ENCODE measurements at places on chromosomes 2 and 18.

DNA sequence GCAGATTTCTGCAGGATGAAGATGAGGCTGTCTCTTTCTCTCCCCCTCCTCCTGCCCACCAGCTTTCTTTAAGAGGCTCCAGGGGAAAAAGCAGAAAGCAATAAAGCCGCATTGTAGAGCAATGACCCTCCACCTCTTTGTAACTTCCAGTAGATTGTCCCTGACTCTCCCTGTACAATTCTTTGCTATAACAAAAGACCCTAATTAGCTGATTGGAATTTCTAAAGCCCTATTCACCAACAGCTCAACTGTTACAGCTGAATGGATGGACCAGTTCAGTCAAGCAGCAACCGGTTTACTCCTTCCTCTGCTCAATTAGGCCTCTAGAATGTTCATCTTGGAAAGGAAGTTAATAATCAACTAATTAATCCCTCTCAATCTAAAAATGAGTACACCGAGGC is 301.0 kb downstream of the STK39 start:
- DNase-seq = no peak

DNA sequence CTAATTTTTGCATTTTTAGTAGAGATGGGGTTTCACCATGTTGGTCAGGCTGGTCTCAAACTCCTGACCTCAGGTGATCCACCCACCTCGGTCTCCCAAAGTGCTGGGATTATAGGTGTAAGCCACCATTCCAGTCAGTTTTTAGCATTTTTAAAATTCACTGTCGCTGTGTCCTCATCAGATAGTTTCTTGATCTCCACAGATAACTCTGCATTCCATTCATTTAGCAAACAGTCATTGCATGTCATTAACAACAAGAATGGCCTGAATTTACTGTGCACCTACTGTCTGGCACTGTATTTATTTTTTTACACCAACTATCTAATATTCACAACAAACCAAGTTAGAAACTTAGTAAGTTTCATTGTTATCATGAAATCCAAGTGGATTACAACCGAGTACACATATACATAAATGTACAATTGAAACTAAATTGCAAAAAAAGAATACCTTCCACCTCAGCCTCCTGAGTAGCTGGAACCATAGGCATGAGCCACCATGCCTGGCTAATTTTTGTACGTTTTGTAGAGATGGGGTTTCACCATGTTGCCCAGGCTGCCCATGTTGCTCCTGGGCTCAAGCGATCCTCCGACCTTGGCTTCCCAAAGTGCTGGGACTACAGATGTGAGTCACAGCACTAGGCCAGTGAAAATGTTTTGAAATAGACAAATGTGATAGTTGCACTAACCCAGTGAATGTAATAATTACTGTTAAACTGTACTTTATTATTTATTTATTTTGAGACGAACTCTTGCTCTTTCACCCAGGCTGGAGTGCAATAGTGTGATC is 4.3 kb downstream of the MCEE start:
- DNase-seq = no peak

GRCh38 chr2:222504719-222505118 is 80.4 kb downstream of the SGPP2 start:
- DNase-seq = no peak

DNA sequence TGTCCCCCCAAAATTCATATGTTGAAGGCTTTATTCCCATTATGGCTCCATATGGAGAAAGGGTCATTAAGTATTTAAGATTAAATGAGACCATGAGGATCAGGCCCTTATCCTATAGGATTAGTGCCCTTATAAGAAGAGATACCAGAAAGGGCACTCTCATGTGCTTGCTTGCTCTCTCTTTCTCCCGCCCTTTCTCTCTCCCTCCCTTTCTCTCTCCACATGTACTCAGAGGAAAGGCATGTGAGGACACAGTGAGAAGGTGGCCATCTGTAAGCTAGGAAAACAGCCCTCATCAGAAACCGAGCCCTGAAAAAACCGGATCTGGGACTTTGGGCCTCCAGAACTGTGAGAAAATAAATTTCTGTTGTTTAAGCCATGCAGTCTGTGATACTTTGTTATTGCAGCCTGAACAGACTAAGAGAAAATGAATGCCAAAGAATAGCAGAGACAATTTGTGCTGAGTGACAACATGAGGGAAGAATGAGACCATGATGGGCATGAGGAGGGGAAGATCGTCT is 300.0 kb upstream of the SLC39A10 start:
- no peak for DNase-seq

DNA sequence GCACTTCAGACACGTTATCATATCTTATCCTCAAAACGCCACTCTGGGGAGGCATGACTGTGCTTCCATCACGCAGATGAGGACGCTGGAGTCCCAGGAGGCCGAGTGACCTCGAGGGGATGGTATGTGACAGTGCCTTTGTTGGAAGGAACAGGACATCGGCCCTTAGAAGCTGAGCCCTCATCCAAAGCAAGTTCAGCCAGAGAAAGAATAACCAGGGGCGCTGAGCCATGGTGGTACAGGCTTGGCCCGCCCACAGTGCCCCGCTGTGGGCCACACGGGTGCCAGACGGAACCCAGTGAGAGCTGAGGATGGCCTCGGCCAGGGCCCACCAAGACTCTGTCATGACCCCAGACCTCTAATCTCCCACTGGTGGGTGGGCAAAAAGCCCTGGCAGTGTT is 31.3 kb downstream of the HS1BP3 start:
- DNase-seq = no peak

DNA sequence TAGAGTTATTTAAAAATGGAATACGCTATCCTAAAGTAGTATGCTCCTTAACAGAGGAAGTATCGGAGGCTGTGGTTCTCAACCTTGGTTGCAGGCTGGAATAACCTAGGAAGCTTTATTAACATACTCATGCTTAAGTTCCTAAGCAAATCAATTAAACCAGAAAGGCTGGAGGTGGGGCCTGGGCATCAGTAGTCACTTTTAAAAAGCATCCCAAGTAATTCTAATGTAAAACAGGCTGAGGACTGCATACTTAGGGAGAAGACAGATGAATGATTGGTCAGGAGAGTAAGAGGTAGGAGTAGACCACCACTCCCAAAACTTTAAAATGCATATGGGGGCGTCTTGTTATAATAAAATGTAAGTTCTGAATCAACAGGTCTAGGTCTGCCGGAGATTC is 15.3 kb downstream of the ACAA2 start:
- DNase-seq = no peak

DNA sequence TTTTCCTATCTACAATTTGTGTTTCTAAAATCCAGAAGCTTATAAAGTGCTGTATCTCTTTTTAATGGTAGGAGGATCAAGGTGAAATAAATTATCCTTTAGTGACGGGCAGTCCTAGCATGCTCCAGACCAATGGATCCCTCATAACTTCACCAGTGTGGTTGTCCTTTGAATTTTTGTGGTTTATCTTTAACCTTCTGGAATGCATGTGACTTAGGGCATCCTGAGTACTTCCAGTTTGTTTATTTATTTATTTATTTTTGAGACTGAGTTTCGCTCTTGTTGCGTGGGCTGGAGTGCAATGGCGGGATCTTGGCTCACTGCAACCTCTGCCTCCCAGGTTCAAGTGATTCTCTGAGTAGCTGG is 40.4 kb downstream of the NUP35 start:
- no peak for DNase-seq

DNA sequence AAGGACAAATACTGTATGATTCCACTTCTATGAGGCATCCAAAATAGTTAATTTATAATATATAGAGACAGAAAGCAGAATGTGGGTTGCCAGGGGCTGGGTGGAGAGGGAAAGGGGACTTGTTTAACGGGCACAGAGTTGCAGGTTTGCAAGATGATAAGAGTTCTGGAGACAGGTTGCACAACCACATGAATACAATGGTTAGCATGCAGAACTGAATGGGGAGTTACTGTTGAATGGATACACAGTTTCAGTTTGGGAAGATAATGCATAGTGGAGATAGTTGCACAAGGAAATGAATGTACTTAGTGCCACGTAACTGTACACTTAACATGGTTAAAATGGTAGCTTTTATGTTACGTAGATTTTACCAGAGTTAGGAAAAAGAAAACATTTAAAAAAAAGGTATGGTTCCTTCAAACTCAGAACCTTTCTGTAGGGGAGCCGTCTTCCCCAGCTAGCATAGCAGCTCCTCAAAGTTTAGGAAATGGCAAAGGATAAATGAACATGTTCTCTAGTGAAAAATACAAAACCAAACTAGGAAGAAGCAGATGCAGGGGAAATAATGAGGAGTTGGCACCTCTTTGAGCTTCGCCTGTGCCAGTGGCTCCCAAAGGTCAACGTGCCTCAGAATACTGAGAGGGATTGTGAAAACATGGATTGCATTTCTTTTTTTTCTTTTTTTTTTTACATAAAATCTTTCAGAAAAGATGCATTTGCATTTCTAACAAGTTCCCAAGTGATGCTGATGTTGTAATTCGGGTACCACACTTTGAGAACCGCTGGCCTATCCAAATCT is 95.2 kb downstream of the ZCCHC2 start:
- no peak for DNase-seq

GRCh38 chr2:125185691-125186270 is 1160.7 kb downstream of the CNTNAP5 start:
- no peak for DNase-seq

DNA sequence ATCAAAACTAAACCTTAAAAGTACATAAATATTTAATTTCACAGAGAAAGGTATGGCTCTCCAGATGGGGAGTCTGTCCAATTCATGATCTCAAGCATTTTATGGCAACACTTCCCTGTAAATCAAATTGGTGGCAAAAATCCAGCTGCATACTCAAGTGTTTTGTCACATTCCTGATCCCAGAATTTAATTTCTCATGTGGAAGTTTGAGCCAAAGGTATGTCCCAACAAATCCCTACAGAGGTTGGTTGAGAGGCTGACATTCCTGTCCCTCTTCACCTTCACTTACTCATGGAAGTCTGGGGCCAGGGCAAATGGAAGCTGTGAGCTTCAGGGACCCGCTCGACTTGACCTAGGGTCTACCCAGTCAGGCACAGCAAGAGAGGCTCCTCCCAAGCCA is 17.7 kb downstream of the KLF7 start:
- DNase-seq = no peak

GRCh38 chr2:41872646-41873045 is 175.2 kb upstream of the PKDCC start:
- DNase-seq = no peak

- DNase-seq = no peak
These were observed 106.7 kb downstream of the FOXI3 start for GRCh38 chr2:88345842-88346241.
